Upper lobe of left lung (tissue), 6 donors: ENCODE measurements at places on chromosomes 1 and 21. TPM values are rescaled to one million over a fixed set of nuclear protein-coding genes. Genes with fewer than 3 reads are reported as not detected.

TRABD2B gene
- total RNA-seq: 2.1 TPM

LENEP gene
- total RNA-seq: 0.57 TPM

GRCh38 chr1:9606948-9607347, 18.2 kb downstream of the TMEM201 start:
- no peak for DNase-seq

DNA sequence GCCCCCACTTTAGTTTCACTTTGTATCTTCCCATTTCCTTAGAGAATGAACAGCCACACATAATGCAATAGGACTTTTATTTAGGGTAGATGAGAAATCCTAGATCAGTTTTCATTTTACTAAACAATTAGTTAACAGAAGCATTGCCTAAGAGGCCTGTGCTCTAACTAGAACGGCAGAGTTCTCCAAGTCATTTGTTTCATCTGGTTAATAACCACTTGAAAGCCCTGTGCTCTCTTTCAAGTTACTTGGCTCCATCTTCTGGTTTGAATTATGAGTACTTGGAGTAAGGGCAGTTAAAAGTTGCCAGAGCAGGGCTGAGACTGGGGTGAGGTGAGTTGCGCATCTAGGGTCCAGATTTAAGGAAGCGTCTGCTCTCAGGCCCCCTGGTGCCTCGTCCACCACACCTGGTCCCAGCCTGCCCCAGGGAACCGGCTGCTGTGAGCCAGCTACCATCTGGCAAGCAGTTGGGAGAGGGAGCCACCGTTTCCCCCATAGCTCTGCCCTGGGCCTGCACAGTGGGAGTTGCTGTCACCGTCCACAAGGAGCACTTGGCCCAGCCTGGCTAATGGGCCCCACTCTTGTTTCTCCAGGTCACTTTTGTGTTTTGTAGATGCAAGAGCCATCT, 18.1 kb upstream of the SLC44A3 start:
- no peak for DNase-seq

RXFP4 gene
- not detected for total RNA-seq

SLC25A24 gene
- 45.6 TPM for total RNA-seq
